ENCODE measurements at places on chromosomes 12 and 14. TPM values are rescaled to one million over a fixed set of nuclear protein-coding genes. Genes with fewer than 3 reads are reported as not detected.

The GOLT1B gene
- 49.8 TPM for total RNA-seq

The NTN4 gene
- total RNA-seq, result 23.0 TPM

The BEGAIN gene
- total RNA-seq, result 8.8 TPM

The OR11H12 gene
- not detected for total RNA-seq

The L3HYPDH gene
- total RNA-seq, result 52.3 TPM

The DBX2 gene
- total RNA-seq, result 0.22 TPM

The MUCL1 gene
- total RNA-seq, result not detected

The NRL gene
- 394 TPM for total RNA-seq

The TSPAN11 gene
- 15.6 TPM for total RNA-seq

The BCL11B gene
- total RNA-seq, result 4.4 TPM

The LRFN5 gene
- 28.9 TPM for total RNA-seq

The GPR33 gene
- not detected for total RNA-seq

The ABCB9 gene
- total RNA-seq, result 16.9 TPM

The LHX5 gene
- not detected for total RNA-seq

The MED13L gene
- total RNA-seq, result 319 TPM

The MLH3 gene
- 70.8 TPM for total RNA-seq

The A2M gene
- total RNA-seq, result 182 TPM

The SMCO2 gene
- total RNA-seq, result 1.9 TPM

The P2RX4 gene
- 30.9 TPM for total RNA-seq

The NRIP2 gene
- 3.7 TPM for total RNA-seq

The GPR137C gene
- 42.0 TPM for total RNA-seq

The C12orf56 gene
- 4.0 TPM for total RNA-seq

The NABP2 gene
- 25.8 TPM for total RNA-seq

The CD9 gene
- total RNA-seq, result 89.8 TPM

The TSHR gene
- total RNA-seq, result 0.88 TPM

The OAS2 gene
- total RNA-seq, result 3.4 TPM

The PLD4 gene
- total RNA-seq, result 3.1 TPM

The KRT85 gene
- 0.27 TPM for total RNA-seq

Measured in camera-type eye (tissue), 1 donor.